ENCODE measurements at places on chromosomes 7 and 10. TPM values are rescaled to one million over a fixed set of nuclear protein-coding genes. Genes with fewer than 3 reads are reported as not detected.

The EMX2 gene
- total RNA-seq = not detected

The FFAR4 gene
- total RNA-seq = not detected

The ARMC3 gene
- not detected for total RNA-seq

The ITPRID1 gene
- not detected for total RNA-seq

The IQUB gene
- total RNA-seq = 0.07 TPM

The EGFR gene
- not detected for total RNA-seq

The XRCC2 gene
- 20.6 TPM for total RNA-seq

The CDC14C gene
- total RNA-seq = not detected

The HOXA7 gene
- not detected for total RNA-seq

The PBLD gene
- total RNA-seq = 1.4 TPM

The SLC13A1 gene
- not detected for total RNA-seq

The EPHA1 gene
- total RNA-seq = 1.6 TPM

The EBLN1 gene
- not detected for total RNA-seq

The FEZF1 gene
- total RNA-seq = not detected

The MBL2 gene
- not detected for total RNA-seq

The ZNF138 gene
- total RNA-seq = 6.9 TPM

The FXYD4 gene
- not detected for total RNA-seq

The EN2 gene
- total RNA-seq = not detected

The BMPER gene
- not detected for total RNA-seq

The SPDYE5 gene
- total RNA-seq = 0.15 TPM

The CCDC126 gene
- 8.0 TPM for total RNA-seq

The AGAP6 gene
- 15.8 TPM for total RNA-seq

The SPDYE2B gene
- not detected for total RNA-seq

The ADAMTS14 gene
- 0.15 TPM for total RNA-seq

The RPS24 gene
- total RNA-seq = 1,320 TPM

The TMEM236 gene
- 0.12 TPM for total RNA-seq

The SORCS3 gene
- total RNA-seq = not detected

The PPP1R9A gene
- 0.07 TPM for total RNA-seq

The FKBP6 gene
- not detected for total RNA-seq

The AKR1C4 gene
- total RNA-seq = not detected

The PROSER2 gene
- total RNA-seq = 0.23 TPM

The RNF148 gene
- not detected for total RNA-seq

The SCART1 gene
- 4.8 TPM for total RNA-seq

The NYAP1 gene
- total RNA-seq = 0.07 TPM

The NPTX2 gene
- not detected for total RNA-seq

The TAS2R41 gene
- total RNA-seq = not detected

The MYL10 gene
- total RNA-seq = not detected

The C10orf88 gene
- total RNA-seq = 9.5 TPM

The PDAP1 gene
- 94.7 TPM for total RNA-seq

The FRMD4A gene
- 1.2 TPM for total RNA-seq

The PRRT4 gene
- 0.18 TPM for total RNA-seq

The MYOZ1 gene
- total RNA-seq = not detected

The NEUROD6 gene
- total RNA-seq = not detected

The C7orf57 gene
- total RNA-seq = 0.15 TPM

The MMP21 gene
- total RNA-seq = not detected

The NRG3 gene
- not detected for total RNA-seq

The ADRB1 gene
- 2.8 TPM for total RNA-seq

The MUC12 gene
- 0.64 TPM for total RNA-seq

The DRGX gene
- total RNA-seq = not detected

The PLEKHS1 gene
- 0.07 TPM for total RNA-seq

The NKX1-2 gene
- not detected for total RNA-seq
